Activated T-cell treated with anti-CD3 and anti-CD28 coated beads, Interleukin-2, amount 50 U/mL, for 48 hours (primary cell): ENCODE measurements at places on chromosomes 11 and 22.
A peak's percentile ranks its signal among the peaks of the same experiment; 100 is the strongest.

- no peak for DNase-seq
Measured at GRCh38 chr11:2655016-2655719, 44.6 kb downstream of the KCNQ1OT1 start.

DNA sequence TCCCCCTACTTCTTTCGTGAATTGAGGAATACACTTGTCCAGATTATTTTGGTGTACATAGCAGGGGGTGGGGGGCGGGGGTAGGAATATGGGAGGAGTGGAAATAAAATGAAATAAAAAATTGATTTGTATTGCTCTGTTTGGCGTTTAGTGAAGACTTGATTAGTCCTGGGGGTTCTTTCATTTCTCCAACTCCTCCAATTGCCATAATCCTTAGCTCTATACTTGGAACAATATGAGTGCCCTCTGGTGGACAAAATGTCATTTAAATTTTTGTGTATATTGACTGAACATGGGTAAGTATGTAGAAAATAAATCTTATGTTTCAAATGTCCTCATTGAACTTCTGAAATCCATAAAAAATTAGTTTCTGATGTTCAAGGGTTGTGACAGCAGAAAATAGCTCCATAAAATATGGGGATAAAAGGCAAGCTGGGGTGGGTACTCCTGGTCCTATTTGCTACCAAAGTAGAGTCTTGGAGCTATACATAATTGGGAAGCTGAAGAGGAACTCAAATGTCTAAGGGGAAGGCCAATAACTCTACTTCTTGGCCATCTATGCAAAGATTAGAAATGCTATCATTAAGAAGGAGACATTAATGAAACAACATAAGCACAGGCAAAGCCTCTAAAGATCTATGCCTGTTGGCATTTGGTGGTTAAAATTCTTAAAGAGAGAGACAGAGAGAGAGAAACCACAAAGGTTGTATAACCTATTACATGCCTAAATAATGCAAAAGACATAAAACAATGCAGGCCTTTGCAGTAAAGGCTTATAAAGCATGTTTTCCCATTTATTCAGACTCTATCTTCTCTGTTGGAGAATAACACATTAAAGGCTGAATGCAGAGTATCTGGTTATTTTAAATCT is 421.6 kb downstream of the METTL15 start:
- no peak for DNase-seq

- no peak for DNase-seq
Measured at GRCh38 chr22:40444178-40444831, 73.9 kb downstream of the SGSM3 start.

GRCh38 chr22:26949193-26949592 is 291.8 kb downstream of the MIAT start:
- no peak for DNase-seq

DNA sequence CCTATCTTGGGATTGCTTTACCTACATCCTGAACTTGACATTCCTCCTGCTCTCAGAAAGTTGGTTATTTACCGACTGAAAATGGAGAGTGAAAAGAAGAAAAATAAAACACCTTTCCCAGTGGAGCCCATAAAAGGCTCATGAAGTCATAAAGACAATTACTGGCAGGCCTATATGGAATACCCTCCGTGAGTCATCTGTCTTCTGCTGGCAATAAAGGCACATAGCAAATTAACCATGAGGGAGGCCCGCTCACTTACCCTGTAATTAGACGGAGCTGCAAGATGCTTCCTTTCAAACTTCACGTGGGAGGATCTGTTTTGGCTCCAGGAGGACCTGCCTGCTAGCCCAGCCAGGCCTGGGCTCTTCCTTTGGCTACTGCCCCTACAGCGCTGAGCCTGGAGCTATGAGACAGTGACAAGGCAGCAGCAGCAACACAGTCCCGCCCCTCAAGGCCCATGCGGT is 540.4 kb downstream of the BUD13 start:
- DNase-seq = no peak

- no peak for DNase-seq
Measured at GRCh38 chr11:2837096-2837601, 48.4 kb downstream of the CDKN1C start.

- peak; percentile 72 for DNase-seq
Measured at GRCh38 chr11:64334764-64335735, 5.0 kb upstream of the CCDC88B start.

DNA sequence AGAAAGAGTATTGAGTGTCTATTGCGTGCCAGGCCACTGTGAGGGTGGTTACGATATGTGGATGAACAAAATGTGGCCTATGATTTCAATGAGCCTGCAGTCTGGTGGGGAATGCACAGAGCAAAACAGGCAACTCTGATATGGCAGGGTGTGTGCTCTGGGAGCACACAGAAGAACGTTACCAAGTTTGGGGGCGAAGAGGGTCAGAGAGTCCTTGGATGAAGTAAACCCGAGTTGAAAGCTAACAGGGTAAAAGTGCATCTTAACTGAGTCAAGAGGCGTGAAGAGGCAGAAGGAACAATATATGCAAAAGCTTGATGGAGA is 258 bp downstream of the CFAP68 start:
- no peak for DNase-seq
